Hindlimb muscle (tissue), 1 donor: ENCODE measurements at places on chromosomes 1 and 21.

- no peak for DNase-seq
These were observed 20.7 kb upstream of the STX12 start for GRCh38 chr1:27752360-27752759.

DNA sequence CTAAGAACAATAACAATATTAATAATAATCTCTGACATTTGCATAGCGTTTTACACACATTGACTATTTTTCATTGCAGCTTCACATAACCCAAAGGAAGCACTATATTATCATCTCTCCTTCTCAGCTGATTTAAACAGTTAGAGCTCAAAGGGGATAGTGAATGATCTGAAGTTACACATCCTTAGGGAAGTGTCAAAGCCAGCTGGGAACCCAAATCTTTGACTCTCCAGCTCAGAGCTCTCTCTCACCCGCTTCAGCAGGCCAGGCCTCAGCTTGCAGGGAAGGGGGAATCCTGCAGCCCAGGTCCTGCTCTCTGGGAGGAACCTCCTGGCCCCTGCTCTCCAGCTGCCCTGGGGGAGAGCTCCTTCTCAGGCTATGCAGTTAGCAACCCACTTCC, 26.3 kb downstream of the PLEKHA6 start:
- DNase-seq = no peak

GRCh38 chr21:34813266-34813894, 144.6 kb downstream of the CLIC6 start:
- no peak for DNase-seq

DNA sequence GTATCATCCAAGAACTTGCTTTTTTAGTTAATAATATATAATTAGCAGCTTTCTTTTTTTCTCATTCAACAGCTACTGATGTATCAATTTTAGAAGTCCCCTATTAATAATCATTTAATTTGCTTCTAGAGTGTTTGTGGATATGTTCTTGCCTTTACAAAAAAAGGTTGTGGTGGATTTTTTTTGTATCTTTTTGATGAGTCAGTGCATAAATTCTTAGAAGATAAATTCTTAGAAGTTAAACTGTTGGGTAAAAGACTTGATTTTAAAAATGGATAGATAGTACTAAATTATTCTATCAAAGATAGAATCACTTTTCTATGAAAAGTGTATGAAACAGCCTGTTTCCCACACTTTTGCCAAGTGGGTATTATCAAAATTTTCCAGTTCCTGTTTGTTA, 11.9 kb downstream of the FGGY start:
- no peak for DNase-seq

- no peak for DNase-seq
These were observed 185.6 kb upstream of the NRIP1 start for GRCh38 chr21:15250384-15250783.

- DNase-seq = no peak
These were observed 182.6 kb upstream of the EDN2 start for GRCh38 chr1:41666981-41667631.
